ENCODE measurements at places on chromosomes 7 and 10.

GRCh38 chr7:20440472-20441105 is 109.9 kb downstream of the ITGB8 start:
- no peak for DNase-seq

DNA sequence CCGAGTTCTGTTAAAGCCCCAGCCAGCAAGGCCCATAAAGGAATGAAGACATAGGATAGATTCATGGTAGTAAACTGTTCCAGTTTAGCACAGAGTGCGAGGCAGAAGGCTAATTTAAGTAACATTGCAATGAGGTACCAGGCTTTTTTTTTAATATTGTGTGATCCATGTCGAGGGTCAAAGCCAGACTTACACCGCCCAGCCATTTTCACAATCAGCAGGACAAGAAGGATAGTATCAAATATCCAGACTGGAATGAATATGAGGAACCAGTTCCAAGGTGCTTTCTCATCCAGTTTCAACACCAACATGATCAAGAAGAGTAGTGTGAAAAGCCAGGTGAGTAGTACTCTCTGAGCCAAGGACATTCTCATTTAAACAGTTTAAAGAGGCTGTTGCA is 4.2 kb downstream of the TMEM60 start:
- DNase-seq, result no peak

DNA sequence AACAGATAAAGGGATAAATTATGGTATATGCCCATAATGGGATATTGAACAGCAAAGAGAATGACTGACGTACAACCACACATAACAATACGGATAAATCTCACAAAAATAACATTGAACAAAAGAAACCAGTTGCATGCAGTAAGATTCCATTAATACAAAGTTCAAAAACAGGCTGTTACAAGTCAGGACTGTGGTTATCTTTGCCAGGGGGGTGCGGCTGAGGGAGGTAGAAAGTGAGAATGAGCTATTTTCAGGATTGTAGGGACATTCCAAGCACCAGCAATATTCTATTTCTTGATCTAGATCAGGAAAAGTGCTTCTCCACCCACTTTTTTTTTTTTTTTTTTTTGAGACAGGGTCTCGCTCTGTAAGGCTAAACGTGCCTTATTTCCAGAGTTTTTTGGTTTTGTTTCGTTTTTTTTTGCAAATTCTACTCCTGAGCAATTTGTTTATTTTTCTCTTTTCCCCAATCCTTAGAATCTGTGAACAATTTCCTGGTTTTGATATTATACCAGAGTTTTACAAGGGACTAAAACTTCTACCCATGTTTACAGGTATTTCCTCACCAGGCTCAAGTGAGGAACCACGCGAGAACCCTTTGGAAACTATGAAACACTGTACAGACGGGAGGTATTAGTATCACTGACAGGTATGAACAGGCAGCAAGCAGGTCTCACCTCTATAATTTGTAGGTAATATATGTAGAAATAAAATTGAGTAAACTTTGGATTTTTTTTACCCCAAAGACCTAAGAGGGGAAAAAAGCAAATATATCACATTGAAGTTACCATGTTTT is 9.9 kb downstream of the SMURF1 start:
- DNase-seq, result no peak

GRCh38 chr10:113005380-113005779 is 55.3 kb downstream of the TCF7L2 start:
- no peak for DNase-seq

- DNase-seq, result no peak
Measured at GRCh38 chr10:34135515-34135914, 679.6 kb downstream of the PARD3 start.

DNA sequence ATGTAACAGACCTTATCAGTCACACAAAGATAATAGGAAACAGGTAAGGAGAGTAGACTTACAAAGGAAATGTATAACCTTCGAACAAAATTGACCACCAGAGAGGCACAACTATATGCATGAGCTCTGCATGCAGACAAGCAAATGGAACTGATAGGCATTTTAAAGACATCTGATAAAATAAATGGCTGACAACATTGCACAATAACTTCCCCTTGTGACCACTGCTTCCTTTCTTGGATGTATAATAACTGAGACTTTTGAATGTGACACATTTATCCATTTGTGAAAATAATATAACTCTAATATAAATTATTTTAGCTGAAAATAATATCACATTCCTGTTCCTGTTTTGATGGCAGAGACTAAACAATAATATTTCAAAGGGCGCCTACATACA is 654.2 kb upstream of the STEAP1 start:
- no peak for DNase-seq

DNA sequence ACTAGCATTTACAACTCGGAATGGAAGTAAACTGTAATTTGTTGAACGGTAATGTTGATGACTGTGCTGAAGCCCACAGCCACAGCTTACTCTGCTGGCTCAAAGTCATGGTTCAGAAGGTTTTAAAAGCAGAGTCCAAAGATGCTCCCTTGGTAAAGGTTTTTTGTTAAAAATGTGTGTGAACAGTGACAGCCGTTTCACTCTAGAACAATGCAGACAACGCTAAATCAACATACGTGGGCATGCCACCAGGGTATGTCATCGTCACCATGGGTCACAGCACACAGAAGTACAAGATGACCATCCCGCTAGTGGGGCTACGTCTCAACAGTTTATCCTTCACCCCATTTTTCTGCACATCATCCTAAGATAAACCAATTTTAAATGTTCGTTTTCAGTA is 106.5 kb upstream of the LANCL2 start:
- DNase-seq, result no peak
